ENCODE measurements at places on chromosomes 2 and 18.

DNA sequence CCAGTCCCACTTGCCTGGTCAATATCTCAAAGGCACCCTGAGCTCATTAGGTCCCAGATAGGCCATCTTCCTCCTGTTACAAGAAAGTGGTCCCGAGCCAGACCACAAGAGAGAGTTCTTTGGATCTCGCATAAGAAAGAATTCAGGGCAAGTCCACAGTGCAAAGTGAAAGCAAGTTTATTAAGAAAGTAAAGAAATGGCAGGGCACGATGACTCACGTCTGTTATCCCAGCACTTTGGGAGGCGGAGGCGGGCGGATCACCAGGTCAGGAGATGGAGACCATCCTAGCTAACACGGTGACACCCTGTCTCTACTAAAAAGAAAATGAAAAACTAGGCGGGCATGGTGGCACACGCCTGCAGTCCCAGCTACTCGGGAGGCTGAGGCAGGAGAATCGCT is 10.8 kb upstream of the SMAD7 start:
- DNase-seq = no peak

GRCh38 chr2:14557916-14558315 is 74.6 kb upstream of the LRATD1 start:
- DNase-seq = no peak

DNA sequence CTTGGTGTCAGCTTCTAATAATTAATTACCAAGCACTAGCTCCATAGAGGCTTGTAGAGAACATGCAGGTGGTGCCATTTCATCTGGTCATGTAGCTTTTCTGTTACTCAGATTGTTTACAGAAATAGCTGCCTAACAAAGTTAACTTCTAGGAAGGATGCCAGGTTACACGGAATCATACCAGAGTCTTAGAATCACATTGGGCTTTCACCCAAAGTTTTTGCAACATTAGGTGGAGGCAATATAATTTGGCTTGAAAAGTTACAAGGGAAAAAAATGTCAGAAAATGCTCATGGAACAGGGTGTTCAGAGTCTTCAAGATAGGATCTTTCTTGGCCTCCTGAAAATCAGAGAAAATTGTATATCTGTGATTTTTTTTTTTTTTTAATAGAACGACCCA is 135.6 kb downstream of the ARHGAP15 start:
- no peak for DNase-seq

DNA sequence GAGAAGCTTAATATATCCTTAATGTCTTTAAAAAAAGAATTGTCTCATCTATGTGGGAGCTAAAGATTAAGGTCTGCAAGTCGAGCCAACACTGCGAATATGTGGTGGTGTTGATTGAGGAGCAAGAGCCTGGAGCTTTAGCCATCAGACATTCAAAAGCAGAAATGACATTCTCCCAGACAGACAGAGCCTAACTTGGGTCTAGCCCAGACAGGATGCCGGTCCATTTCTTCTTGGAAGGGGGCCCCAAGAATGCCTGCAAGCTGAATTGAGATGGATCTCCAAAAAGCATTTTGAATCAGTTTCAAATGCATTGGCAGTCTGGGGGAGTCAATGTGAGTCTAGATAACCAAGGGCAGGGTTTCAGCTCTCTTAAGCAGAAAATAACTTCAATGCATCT is 30.1 kb upstream of the EML4 start:
- no peak for DNase-seq

- DNase-seq = no peak
These were observed 13.6 kb upstream of the RTN4 start for GRCh38 chr2:55063713-55064323.

DNA sequence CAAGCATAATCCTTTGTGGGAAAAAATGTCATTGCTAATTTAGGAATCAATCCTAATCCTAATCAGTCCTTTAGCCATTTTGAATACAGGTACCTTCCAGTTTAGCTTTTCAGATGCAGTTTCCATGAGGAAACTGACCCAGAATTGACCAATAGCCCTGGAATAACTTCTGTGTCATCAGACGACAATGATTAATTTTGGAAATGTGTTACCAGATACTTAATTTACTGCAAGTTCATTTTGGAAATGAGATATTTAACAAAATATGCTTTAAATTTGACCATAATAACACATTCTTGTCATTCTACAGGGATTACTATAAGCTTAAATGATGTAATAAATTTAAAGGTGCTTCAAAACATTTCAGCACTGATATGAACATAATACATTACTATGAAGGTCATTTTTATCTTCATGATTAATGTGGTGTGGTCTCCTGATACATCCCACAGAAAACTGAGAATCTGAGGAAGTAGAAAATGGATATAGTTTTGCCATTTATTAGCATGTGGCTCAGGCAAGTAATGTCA is 129.8 kb upstream of the SH3BP4 start:
- DNase-seq = no peak

DNA sequence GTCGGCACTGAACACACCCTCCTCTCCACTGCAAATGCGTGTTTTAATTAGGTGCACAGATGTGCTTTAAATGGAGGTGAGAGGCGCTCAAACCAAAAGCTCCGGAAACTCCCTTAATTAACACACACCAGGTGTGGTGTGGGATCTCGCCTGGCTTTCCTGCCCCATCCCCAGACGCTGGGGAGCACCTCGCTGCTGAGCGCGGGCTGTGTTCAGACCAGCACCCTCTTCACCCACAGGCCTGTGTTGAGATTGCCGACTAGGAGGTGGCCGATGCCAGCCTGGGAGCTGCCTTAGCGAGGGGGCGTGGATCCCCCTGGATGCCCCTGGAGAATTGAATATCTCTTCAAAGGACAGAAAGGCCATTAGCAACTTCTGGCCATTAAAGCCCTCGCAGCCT is 171.7 kb downstream of the MYT1L start:
- DNase-seq = no peak

DNA sequence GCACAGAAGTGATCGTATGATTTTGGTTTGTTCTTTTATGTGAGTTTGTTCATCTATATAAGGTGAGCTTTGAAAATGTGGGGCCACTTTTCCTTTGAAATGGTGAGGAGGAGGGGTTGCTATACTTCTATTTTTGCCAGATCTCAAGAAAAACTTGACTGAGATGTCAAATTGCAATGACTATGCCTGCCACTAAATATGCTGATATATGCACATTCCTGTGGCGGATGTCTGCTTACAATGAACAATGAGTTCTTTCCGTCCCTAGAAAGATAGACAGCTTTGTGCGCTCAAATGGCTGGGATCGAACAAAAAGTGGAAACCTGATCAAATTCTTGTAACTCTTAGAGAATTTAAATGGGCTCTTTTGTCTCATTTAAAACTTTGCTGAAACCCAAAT is 28.7 kb downstream of the MYT1L start:
- DNase-seq = no peak

- no peak for DNase-seq
These were observed 109.9 kb upstream of the CRIM1 start for GRCh38 chr2:36245651-36246050.

- peak; percentile 49 for DNase-seq
These were observed 272.4 kb downstream of the AGAP1 start for GRCh38 chr2:235766278-235766677.

DNA sequence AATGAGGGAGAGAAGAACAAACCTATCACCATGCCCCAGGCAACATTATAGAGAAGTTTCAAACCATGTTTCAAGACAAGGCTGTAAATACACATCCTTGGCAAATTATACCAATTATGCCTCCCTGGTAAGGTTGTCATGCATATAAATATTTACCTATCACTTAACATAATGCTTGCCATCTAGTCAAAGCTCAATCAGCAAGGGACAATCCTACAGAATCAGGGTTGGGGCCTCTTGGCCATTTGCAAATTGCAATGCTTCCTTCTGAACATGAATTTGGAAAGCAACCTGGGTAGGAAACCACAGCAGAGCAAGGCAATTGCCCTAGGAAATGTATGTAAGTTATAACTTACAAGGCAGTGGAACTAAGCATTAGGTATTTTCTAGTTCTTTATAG is 907.2 kb upstream of the CDH2 start:
- DNase-seq = no peak

- DNase-seq = no peak
These were observed 12.9 kb downstream of the HES6 start for GRCh38 chr2:238226698-238227586.

GRCh38 chr2:85524336-85524908 is 14.5 kb upstream of the MAT2A start:
- DNase-seq = no peak

GRCh38 chr2:172560721-172561120 is 4.8 kb downstream of the PDK1 start:
- DNase-seq = no peak

- no peak for DNase-seq
These were observed 154.5 kb upstream of the PID1 start for GRCh38 chr2:229425598-229425997.

GRCh38 chr2:109453371-109453995 is 160.3 kb downstream of the SEPTIN10 start:
- no peak for DNase-seq

DNA sequence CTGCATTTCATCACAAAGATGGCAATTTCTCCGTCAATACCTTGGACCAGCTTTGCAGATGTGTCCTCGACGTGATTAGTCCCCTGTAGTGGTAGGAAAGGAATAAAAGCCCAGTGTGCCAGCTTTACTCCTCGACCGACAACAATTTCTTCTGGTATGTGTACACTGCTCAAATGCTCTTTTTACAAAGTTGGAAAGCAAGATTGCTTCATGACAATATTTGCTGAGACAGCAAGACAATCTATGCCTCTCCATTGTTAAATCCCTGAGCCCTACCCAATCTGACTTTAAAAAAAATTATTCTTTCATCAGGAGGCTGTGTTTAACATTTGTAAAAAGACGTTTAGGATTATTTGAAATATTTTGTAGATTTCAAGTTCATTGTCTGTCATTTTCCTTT is 27.6 kb upstream of the ZEB2 start:
- DNase-seq = no peak

- DNase-seq = no peak
These were observed 484.0 kb downstream of the TSN start for GRCh38 chr2:122239440-122239839.

DNA sequence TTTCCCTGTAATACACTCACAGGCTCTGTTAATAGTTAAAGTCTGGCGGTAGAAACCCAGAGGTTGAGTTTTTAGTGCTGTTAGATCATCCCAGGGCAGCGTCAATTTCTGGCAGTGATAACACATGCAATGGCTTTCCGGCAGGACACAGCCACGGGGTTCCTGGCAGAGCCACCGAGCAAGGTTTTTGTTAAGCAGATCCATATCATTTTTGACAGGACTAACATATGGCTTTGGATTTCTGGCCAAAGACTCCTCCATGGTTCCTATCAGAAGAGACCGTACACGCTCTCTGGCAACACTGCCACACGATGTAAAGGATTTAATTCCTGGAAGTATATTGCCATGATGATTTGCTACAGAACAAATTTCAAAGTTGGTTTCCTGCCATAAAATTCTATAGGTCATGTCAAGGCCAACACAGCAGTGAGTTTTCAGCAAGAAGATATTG is 854.3 kb downstream of the LRRTM4 start:
- no peak for DNase-seq

- DNase-seq = no peak
These were observed 45.5 kb upstream of the LRRTM4 start for GRCh38 chr2:77567723-77568122.

- no peak for DNase-seq
These were observed 2.5 kb upstream of the ASIC4 start for GRCh38 chr2:219511547-219512325.

GRCh38 chr2:25992556-25992955 is 10.3 kb upstream of the KIF3C start:
- DNase-seq = no peak

GRCh38 chr2:42360493-42360889 is 526 bp downstream of the COX7A2L start:
- no peak for DNase-seq

- DNase-seq = no peak
These were observed 9.3 kb upstream of the MPP4 start for GRCh38 chr2:201707753-201708152.

- DNase-seq = no peak
These were observed 25.8 kb downstream of the KIF1A start for GRCh38 chr2:240794178-240794721.
